ENCODE measurements at places on chromosomes 2 and 18.
A peak's percentile ranks its signal among the peaks of the same experiment; 100 is the strongest.

DNA sequence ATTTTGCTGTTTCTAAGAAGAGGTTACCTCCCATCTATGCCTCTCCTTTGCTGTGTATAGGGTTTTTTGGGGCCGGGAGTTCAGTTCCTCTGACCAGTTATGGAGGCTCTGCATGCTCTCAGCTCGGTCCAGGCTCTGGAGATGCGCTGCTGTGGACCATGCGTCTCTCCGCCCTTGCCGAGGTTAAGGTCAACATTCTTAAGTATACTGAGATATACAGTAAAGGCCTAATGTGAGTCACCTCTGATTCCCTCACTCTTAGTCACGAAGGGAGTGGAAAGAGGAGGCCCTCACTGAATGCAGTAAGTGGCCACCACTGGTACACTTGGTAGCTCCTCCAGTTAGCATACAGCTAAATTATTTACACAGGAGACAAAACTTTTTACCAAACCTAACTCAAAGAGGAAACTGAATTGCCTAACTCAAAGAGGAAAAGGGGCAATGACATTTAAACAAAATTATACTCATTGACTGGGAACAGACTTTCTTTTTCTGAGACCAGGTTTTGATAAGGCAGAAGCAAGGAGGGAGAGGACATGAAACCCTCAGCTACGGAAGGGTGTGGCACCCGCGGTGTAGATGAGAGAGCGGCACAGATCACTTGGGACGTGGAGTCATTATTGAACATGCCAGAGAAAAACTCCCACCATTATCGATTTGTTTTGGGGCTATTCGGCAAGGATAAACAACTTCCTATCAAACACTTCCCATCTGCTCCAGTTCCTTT is 98.7 kb downstream of the COPS8 start:
- no peak for DNase-seq

DNA sequence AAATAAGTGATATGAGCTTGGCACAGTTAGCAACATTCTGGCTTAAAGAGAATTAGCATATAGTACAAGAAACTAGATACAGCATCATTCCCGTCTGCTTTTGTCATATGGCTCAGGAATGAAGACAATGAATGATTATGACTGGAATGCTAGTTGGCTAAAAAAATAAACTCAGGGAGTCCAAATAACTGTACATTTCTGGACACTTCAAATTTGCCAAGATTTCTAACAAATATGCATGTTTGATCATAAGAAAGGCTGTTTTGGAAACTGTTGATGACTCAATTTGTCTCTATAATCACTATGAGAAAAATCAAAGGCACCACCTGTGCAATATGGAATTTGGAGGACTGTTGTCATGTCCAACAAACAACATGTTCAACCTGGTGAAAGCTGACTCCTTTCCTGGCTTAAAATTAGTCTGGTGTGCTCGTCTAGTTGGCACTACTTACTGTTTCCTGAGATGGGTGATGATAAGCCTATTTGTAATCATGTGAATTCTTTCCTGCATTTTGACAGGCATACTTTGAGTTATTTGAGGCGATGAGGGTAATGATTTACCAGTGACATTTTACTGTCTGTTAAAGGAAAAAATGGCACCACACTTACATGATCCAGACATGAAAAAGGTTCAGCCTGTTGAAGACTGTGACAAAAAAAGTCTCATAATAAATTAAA is 133.9 kb upstream of the CDH20 start:
- no peak for DNase-seq

DNA sequence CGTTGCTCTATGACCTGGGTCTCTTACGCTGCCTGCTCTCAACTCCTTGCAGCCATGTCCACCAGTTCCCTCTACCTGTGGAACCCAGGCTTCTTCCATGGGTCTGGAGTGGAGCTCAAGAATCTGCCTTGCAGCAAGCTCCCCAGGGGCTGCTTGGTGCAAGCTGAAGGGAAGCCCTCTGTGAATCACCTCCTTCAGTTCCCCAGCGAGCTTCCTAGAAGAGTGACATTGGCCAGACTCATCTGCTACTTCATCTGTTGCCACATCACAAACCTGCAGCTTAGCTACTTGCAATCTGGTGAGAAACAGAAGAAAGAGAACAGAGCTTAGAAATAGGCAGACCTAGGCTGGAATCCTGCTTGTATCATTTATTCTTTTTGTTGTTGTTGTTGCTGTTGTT is 9.8 kb upstream of the EFR3B start:
- no peak for DNase-seq

- peak; percentile 52 for DNase-seq
Measured at GRCh38 chr18:42640160-42640559, 475.3 kb downstream of the RIT2 start.

DNA sequence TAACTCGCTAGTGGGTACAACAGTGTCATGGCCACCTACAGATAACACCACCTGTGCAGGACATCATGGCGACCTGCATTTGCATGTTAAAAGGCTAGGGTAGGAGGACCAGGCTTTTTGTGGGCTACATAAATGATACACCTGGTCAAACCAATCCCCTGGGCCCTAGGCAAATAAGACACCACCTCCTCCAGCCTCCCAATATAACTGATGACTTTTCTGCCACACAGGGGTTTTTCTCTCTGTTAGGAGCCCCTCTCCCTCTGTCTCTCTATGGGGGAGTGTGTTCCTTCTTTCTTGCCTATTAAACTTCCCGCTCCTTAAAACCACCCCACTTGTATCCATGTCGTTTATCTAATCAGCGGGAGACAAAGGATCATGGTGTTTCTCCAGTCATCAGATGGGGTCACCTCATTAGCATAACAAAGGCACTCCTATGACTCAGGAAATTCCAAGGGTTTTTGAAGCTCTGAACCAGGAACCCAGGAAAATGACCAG is 10.8 kb upstream of the BUB1 start:
- no peak for DNase-seq
